PC-3 (cell line): ENCODE measurements at places on chromosomes 6 and 20.

- DNase-seq, result no peak
Measured at GRCh38 chr20:13533946-13534345, 104.8 kb downstream of the TASP1 start.

GRCh38 chr20:17508756-17509155 is 22.4 kb downstream of the BFSP1 start:
- no peak for DNase-seq

GRCh38 chr6:52815167-52816092 is 11.8 kb upstream of the GSTA1 start:
- peak; percentile 74 for DNase-seq

DNA sequence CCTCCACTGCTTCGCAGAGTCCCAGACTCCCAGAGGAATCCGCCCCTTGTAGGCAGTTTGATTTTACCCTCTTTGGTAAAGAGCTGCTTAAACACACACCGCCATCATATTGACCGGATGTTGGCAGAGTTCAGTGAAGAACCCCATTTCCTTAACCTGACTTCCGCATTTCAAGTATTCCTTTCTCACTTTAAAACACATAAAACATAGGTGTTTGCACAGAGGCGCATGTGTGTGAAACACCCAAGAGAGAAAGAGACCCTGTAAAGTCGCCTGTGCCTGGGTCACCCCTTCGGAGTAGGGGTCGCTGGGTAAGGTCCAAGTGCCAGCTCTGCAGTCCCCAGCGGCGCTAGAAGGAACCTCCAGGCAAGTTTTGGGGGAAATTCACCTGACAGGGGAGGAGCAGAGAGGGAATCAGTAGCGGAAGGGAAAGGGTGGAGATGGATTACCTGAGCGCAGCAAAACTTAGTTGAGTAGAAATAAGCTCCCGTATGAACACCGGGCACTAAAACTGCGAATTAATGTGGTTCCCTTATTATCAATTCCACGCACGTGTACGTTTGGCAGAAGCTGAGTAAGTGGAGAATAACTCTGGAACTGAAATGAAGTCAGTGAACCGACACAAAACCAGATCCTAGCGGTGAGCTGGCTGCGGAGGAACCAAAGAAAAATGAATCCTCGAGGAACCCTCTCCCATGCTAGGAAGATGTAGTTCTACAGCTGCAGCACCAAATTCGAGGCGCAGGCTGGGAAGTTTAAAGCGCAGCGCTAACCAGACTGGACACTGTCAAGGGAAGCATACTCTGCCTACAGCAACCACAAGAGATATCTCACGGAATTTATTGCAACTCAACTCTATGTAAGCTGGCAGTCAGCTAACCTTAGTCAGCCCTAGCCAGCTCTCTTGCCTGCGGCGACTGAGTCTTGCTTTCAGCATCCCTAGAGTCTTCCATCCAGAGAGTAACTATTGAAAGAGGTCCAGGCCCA is 3.5 kb upstream of the HTR1B start:
- DNase-seq, result peak; percentile 29

DNA sequence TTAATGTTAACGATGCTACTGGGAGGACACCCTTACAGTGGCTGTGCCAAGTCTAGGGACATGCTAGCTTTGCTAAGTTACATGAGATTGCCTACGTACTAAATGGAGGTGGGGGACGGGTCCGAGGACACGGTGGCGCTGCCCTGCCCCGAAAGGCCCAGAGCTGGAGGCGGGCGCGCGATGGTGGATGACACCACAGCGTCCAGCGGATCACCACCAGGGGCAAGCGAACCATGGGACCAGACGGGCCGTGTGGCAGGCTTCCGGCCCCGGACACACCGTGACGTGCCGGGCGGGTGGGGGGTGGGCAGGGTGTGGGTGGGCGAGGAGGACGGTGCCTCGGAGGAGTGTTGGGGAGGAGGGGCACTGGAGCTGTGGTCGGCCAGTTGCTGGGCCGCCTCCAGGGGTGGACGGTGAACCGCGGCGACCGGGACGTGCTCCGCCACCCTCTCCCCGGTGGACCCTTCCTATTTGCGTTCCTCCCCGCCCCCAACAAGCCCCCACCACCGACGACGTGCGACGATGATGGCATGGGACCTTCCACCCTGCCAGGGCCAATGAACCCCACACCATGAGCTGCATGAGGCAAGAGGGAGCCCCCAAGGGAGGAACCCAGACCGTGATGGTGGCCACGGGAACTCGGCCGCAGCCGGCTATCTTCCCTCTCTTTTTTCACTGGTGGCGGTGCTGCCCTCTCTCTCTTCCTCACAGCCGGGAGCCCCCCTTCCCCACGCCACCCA is 773.3 kb upstream of the DEFB115 start:
- no peak for DNase-seq

DNA sequence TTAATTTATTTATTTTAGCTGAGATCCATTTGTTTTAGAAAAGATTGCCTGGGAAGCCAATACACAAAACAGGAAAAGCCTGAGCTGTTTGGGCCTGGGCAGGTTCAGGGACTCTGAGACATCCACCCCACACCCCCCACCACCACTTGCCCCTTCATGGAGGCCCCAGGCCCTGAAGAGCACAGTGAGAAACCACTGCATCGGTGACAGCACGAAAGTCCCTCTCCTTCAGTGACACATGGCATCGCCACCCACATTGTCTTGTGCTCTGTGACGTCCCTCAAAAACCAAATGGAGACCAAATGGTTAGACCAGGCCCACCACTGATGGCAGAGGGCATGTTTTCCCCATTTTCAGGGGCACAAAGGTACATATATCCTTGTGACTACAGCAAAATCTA is 106.4 kb downstream of the SYNDIG1 start:
- DNase-seq, result no peak

- DNase-seq, result no peak
Measured at GRCh38 chr6:116255246-116255800, 1.4 kb upstream of the TSPYL4 start.

DNA sequence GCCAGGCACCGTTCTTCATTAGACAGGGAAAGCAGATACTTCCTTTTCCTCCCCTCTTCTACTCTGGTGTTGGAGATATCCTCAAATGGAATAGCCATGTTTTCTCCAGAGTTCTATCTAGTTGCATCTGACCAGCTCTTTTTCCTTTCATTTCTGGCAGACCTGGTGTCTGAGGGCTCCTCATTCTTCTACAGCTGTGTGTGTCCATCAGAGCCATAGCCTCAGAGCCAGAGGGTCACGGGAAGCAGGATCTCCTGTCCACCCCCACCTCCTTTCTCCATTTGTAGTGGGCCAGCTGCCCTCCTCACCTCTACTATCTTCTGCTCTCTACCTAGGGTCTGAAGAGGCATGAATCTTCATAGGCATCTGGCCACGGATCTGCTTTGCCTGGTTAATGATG is 57.0 kb downstream of the TSPYL4 start:
- no peak for DNase-seq

DNA sequence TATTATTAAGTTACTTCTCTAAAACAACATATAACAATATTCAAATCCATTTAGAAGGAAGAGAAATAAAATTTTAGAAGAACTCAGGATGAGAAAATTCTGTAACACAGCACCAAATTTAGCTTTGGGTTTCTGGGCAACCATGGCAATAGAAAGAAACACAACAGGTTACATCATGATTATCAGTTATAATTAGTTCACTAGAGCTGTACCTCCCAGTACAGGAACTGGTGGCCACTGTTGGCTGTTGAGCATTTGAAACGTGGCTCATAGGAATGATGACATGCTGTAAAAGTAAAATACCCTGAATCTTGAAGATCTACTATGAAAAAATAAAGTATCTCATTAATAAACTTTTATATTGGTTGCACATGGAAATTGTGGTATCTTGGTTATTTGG is 23.7 kb upstream of the MAP3K4 start:
- DNase-seq, result no peak

DNA sequence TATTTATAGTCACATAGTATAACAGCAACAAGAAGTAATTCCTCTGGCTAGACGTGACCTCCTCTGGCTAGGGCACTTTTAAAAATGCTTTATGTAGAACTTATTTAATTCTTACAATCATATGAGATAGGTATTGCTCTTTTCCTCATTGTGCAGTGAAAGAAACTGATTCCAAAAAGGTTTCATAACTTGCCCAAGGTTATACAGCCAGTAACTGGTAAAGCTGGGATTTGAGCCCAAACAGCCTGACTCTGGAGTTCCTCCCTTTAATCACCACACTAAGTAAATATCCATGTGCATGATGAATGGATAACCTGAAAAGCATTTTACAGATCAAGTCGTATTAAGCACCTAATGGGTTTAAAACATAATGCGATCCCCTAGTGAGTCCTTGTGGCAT is 214.6 kb downstream of the PRL start:
- DNase-seq, result peak; percentile 35

GRCh38 chr6:115838763-115839401 is 221.8 kb downstream of the FRK start:
- peak; percentile 66 for DNase-seq

DNA sequence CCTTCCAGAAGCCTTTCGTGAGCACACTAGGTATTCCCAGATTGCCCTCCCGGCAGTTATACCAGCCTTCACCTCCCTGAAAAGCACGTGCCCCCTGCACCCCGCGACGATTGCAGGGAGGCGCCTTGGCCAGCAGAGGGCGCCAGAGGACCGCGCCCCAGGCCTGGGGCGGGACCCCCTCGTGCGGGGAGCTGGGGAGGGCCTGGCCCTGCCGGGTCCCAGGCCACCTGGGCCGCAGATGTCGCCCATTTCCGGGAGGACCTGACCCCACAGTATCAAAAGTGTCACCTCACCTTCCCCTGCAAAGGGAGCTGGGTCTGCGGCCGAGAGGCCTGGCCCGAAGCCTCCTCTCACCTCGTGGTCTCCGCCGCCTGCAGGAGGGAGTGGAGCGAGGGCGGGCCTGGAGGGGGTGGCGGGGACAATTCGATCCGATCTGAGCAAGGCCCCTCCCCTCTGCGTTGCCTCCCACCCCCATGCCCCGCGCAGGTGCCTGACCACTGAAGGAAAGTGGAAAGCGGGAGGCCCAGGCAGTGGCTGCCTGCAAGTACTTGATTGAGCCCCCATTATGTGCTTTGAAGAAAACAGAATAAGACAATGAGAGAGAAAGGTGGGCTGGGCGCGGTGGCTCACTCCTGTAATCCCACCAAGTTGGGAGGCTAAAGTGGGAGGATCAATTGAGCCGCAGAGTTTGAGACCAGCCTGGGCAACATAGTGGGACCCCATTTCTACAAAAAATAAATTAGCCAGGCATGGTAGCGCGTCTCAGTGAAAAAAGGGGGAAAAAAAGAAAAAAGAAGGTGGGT is 3.5 kb upstream of the SNAI1 start:
- DNase-seq, result peak; percentile 83

GRCh38 chr20:33068251-33068939 is 11.0 kb upstream of the BPIFB4 start:
- no peak for DNase-seq

DNA sequence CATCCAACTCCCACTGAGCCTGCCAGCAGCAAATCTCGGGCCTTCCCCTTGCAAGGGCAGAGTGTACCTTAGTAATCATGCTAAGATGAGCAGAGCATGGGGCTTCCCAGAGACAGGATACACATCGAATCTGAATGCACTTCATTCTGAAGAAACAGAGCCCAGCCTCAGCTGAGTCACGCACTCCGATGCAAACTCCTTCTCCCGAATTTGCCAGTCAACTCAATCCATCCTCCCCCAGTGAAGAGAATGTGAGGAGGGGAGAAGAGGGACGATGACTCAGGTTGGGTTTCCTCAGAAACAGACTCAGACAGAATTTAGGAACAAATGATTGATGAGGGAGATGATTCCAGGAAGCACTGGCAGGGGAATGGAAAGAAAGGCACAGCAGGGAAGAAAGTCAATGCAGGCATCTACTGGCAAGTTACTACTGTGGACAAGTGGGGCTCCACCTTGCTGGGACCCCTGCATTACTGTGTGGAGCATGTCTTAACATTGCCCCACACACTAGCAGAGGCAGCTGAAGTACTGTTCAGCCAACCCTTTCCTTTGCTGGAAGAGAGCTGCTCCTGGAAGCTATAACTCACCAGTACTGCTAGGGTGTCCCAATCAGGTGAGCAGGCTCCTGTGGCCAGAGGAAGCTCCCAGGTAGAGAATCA is 251.6 kb downstream of the ADGB start:
- DNase-seq, result peak; percentile 45

DNA sequence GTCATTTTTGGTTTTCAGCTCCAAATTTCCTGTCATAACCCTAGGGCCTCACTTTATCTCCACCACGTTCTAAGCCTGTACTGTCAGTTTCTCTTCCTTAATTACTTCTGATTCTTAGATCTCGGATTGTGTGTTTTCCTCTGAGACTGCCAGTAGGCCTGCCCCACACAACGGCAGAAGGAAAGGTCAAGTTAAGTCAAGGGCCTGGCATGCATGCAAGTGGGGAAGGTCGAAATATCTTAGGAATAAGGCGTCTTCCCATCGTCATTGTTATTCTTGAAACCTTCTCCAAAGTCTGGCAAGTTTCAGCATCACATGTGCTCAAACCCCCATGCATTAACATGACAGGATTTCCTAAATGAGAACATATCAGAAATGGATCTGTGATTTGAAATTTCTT is 203.5 kb upstream of the TSHZ2 start:
- DNase-seq, result no peak

DNA sequence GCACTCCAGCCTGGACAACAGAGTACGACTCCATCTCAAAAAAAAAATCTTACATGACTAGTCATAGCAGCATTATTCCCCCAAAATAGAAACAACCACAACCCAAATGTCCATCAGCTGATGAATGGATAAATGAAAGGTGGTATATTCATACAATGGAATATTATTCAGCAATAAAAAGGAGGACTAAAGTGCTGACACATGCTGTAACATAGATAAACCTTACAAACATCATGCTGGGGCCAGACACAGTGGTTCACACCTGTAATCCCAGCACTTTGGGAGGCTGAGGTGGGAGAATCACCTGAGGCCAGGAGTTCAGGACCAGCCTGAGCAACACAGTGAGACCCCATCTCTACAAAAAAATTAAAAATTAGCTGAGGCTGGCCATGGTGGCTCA is 16.9 kb downstream of the C20orf203 start:
- no peak for DNase-seq

DNA sequence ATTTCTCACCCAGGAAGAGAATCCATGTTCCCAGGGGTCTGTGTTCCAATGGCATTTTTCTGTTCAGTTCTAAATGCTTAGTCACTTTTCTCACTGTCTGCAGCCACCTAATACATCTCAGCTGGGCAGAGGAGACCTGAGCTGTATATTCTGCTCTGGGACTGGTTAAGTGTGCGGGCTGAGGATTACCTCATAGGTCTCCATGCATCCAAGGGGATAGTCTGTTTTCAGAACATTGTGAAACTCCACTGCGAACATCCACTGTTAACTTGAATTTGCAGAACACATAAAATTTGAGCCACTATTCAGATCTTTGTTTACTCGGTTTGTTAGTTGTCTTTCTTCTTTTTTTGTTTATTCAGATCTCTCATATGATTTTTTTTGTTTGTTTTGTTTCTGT is 947.1 kb downstream of the TFAP2A start:
- DNase-seq, result peak; percentile 18

DNA sequence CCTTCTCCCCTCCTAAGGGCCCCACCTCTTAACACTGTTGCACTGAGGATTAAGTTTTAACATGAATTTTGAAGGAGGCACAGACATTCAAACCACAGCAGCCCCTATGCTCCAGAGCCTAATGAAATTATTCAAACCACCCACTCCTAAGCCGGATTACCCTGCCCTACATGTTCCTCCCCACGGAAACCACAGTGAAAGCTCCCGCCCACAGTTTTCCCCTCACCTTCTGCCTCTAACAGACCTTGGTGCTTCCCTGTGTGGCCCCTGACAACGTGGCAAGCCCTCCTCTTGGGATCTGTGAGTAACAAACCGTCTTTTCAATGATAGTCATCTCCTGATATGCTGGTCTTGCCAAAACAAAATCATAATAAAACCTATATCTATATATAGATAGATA is 74.8 kb downstream of the RIN2 start:
- no peak for DNase-seq

GRCh38 chr20:63850689-63851547 is 10.4 kb upstream of the ABHD16B start:
- no peak for DNase-seq
